Immature natural killer cell (primary cell): ENCODE measurements at places on chromosomes 2 and 18. TPM values are rescaled to one million over a fixed set of nuclear protein-coding genes. Genes with fewer than 3 reads are reported as not detected.

DNA sequence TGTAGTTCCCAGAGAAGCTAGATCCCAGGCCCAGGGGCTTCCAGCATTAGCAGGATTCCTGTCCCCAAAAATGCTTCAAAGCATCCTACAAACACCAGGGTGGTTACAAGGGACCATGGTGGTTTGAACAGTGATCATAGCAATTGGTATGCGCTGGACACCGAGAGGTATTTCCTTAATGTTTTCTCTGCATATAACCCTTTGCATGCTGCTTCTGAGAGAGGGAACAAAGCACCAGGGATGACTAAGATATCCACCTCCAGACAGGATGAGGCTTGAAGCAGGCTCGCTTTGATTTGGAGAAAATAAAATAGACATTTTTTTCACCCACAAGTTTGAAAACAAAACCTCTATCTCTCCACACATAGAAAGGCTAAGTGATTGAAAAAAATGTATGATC is 50.5 kb upstream of the TSPYL6 start:
- DNase-seq = no peak

DNA sequence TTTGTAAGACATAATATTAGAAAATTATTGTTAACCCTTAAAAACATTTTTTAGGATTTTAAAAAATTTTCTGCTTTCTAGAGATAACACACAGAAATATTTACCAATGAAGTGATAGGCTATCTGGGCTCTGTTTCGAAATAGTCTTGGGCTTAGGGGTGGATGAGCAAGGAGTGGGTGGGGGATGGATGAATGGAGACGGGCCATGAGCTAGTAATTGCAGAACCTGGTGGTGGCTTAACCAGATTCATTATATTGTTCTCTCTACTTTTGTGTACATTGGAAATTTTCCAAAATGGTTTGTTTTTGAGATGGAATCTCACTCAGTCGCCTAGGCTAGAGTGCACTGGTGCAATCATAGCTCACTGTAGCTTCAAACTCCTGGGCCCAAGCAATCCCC is 89.6 kb downstream of the TCF7L1 start:
- DNase-seq = no peak

The CCDC68 gene
- not detected for polyA plus RNA-seq

DNA sequence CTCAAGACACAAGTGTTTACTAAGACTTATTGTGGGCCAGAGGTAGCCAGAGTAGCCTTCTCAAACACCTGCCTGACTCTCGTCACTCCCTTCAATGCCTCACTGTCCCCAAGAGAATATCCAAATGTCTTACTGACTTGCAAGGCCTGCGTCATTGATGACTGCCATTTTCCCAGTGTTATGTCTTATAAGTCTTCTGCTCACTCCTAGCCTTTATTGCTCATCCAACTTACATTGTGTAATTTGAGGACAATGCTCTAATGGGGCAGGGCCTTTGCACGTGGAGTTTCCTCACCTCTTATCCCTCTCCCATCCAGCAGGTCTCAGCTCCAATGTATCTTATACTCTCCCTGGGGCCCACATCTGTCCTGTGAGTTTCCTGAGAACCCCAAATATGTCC is 10.1 kb upstream of the CD226 start:
- no peak for DNase-seq

GRCh38 chr2:64832936-64833335 is 156.3 kb upstream of the SLC1A4 start:
- DNase-seq = no peak

GRCh38 chr2:127679680-127680361 is 4.5 kb upstream of the LIMS2 start:
- no peak for DNase-seq

- DNase-seq = no peak
Observed at GRCh38 chr2:235609746-235610145, 115.9 kb downstream of the AGAP1 start.

DNA sequence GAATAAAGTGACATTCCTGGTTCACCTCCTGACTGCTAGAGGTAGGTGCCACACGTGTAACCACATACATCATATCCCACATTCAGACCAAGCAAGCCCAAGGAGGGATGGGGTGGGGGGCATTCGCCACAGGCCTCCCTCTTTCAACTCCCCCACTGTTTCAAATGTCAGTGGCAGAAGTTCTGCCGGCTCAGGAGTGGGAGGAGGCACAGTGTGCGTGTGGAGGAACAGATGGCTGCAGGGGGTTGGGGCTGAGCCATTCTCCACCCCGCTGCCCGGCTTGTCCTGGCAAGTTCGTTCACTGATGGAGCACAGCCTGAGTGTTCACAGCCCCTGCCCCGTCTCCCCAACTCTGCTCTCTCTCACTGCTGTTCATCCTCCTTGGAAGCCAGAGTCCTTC is 75.4 kb upstream of the TANC1 start:
- no peak for DNase-seq

- DNase-seq = no peak
Observed at GRCh38 chr2:187994464-187995331, 297.0 kb upstream of the GULP1 start.

DNA sequence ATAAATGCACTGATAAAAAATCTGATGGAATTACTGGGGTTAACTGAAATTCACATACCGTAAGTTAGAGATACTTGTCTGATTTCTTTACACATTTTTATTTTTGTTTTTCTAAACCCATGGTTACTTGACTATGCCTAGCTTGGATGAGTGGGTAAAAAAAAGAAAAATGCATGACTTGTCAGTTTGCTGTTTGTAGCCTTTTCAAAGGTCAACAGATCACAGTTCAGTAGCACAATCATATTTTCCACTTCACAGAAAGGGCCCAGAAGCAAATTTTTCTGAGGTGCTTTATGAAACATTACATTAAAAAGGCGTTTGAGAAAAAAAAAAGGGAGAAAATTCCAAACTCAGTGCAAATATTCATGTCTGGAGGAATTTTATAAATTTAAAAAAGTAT is 16.4 kb downstream of the SLC16A14 start:
- no peak for DNase-seq

The SERPINB13 gene
- not detected for polyA plus RNA-seq

DNA sequence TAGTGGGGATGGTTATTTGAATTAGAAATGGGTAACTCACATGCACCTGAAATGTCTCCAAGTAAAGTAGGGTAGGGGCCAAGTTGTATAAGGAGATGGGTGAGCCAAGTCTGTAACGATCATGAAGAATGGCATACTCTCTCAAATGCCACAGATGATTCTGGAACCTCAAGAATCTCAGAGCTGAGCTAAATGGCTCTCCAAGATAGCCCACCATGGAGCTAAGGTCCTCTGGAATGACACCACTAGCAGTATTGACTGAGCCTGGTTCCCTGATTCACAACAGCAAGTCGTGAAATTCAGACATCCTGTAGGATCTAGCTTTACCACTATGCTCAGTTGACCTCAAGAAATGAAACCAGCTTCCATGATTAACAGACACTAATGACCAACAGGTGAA is 115.9 kb upstream of the EPAS1 start:
- no peak for DNase-seq

The PRKAG3 gene
- not detected for polyA plus RNA-seq

GRCh38 chr2:211454679-211455078 is 898.3 kb downstream of the CPS1 start:
- no peak for DNase-seq

GRCh38 chr2:86557836-86558235 is 5.4 kb downstream of the CHMP3 start:
- DNase-seq = no peak

DNA sequence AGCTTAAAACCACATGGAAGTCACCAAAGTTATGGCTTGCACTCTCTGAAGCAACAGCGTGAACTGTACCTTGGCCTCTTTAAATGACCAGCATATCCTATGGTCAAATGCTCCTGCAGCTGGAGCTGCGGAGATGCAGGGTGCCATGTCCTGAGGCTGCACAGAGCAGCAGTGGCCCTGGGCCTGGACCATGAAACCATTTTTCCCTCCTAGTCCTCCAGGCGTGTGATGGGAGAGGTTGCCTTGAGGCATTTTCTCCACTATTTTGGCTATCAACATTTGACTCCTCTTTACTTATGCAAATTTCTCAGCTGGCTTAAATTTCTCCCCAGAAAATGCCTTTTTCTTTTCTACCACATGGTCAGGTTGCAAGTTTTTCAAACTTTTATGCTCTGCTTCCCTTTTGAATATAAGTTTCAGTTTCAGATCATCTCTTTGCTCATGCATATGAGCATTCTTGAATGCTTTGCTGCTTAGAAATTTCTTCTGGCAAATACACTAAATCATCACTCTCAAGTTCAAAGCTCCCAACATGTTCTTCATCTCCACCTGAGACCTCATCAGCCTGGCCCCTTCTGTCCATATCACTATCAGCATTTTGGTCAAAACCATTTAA is 82.9 kb upstream of the TMEFF2 start:
- no peak for DNase-seq

The ZNF519 gene
- polyA plus RNA-seq = 3.8 TPM

The DSC2 gene
- polyA plus RNA-seq = not detected

- no peak for DNase-seq
Observed at GRCh38 chr2:191171708-191172355, 21.0 kb upstream of the STAT4 start.

DNA sequence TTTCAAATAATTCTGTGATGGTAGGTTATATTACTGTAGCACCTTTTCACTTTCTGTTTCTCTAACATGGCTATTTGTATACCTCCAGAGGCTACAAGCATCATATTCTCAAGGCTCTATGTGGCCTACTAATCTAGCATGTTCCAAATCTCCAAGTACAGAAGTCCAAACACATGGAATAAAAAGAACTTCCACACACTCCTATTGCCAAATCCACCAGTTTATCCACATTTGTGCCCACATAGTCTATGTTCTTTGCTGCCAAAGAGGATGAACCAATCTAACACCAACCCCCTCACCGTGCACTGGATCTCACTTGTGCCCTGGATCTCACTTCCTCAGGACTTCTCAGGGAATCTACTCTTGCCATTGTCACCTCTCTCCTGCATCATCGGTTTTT is 247.3 kb upstream of the RBBP8 start:
- DNase-seq = no peak

DNA sequence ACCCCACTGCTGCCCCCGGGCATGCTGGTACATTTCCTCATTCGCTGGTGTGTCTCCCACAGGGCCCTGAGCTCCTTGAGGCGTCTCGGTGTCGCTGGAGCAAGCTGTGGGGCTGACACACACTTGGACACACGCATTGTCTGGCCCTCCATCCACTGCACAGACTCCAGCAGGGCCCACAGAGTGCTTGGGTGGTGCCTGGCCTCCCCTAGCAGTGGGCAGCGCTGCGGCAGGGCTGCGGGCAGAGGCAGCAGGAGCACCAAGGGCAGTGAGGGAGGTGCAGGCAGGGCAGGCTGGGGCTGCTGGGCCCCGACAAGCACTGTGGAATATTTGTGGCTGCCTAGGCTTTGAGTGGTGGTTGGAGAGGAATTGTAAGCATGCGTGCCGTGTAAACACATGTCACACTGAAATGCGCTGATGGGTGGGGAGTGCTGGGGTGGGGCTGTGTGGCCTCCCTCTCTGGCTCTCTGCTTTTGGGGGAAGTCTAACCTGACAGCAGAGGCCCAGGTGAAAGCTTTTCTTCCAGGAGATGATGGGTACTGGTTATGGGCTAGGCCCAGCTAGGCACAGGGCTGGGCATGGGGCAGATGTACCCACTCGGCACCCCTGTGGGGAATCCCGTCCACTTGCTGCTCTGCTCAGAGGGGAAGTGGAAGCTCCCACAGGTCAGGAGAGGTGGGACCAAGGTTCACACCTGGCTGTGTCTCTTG is 55.5 kb upstream of the HS6ST1 start:
- no peak for DNase-seq

DNA sequence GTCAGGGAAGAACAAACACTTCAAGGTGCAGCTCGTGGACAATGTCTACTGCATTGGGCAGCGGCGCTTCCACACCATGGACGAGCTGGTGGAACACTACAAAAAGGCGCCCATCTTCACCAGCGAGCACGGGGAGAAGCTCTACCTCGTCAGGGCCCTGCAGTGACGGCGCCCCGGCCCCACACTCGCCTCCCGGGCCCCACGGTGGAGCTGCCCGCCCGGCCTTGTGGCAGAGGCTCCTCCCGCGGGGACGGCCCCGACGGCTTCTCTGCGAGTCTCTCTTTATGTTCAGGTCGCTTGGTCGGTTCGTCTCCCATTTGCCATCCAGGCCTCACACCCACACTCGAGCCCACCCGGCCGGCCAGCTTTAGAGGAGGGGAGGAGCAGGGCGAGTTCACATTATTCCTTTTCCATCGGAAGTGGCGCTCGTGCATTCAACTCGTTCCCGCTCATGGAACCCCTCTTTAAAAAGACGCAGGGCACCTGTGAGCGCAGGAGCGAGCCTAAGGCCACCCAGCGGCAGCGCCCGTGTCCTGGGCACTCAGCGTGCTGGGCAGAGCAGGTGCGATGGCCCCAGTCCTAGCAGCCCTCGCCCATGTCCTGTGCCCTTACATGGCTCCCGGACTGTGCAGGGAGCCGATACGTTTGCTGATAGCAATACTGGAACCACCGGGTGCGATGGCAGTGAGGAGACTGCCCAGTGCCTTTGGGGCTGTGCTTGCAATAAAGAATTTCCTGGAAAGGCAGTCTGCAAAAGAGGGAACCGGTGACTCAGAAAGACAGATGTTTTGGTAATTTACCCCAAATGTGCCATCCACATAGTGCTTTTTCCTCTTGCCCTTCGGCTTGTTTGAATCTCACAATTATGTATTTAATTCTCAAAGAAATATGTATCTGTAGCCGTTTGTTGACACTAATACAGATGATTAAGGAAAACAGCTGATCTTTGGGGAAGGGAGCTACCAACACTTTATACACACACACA is 148.6 kb downstream of the NCK2 start:
- no peak for DNase-seq

DNA sequence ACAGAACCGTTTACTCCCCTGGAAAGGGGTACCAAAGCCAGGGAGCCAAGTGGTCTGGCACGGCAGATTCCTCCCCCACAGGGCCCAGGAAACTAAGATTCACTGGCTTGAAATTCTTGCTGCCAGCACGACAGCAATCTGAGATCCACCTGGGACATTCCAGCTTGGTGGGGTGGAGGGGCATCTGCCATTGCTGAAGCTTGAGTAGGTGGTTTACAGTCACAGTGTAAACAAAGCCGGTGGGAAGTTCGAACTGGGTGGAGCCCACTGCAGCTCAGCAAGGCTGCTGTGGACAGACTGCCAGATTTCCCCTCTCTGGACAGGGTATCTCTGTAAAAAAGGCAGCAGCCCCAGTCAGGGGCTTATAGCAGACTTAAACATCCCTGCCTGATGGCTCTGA is 901.7 kb upstream of the LRRTM1 start:
- no peak for DNase-seq

DNA sequence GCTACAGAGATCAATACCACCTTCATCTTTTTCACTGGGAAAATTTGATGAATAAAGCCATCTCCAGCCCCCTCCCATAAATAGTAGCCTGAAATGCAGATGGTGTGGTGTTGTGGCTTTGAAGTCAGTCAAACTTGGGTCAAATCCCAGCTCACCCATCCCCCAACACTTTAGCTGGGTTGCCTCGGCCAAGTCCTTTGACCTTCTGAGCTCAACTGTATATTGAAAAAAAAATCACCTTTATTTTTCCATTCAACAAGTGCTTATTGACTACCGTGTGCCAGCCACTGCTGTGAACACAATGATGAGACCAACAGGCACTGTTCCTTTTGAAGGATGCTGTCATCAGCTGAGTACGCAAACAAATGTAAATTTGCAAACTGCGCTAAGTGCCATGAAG is 35.1 kb upstream of the NTSR2 start:
- no peak for DNase-seq

The RMDN2 gene
- polyA plus RNA-seq = 4.4 TPM

The SNORC gene
- polyA plus RNA-seq = not detected

The MSGN1 gene
- not detected for polyA plus RNA-seq

The RAD51AP2 gene
- not detected for polyA plus RNA-seq
